ENCODE measurements at places on chromosomes 5 and 9.

GRCh38 chr9:109969011-109969410, 189.0 kb downstream of the PALM2AKAP2 start:
- DNase-seq: no peak

DNA sequence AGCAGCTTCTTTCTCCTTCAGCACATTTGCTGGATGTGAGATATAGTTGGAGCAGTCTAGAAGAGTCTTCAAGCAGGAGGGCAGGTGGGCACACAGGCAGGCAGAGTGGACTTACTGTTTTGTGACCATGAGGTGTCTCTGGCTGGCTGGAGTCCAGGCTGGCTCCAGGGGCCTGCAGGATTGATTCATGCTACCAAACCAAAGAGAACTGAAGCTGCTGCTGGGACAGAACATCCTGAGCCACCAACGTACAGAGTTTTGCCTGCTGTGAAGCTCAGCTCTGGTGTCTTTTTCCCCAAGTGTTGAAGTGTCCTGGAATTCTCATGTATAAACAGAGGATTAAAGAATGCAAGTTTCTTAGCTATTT, 45.7 kb downstream of the CYSTM1 start:
- no peak for DNase-seq

DNA sequence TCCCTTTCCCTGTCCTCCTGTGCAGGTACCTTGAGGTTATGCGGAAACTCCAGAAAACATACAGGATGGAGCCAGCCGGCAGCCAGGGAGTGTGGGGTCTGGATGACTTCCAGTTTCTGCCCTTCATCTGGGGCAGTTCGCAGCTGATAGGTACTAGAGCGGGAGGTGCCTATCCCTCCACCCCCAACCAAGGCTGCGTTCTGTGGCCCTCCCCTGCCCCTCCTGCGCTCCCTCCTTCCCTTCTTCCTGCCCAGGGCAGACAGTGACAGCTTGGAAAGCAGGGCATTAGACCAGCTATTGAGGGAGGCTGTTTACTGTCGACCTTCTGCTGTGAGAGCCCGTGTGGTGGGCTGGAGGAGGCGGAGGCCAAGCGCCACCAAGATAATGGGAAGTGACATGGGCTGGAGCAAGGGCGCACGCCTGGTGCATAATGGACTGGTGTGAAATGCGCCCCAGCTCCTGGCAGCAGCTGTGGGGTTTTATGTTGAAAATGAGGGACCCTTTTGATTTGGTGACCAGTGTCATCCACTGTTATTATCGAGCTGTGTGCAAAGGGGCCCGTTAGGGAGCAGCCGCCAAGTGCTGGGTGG, 25.3 kb downstream of the PTPA start:
- no peak for DNase-seq

GRCh38 chr5:107796797-107797196, 126.1 kb upstream of the EFNA5 start:
- no peak for DNase-seq
